ENCODE measurements at places on chromosomes 11 and 22. TPM values are rescaled to one million over a fixed set of nuclear protein-coding genes. Genes with fewer than 3 reads are reported as not detected.

DNA sequence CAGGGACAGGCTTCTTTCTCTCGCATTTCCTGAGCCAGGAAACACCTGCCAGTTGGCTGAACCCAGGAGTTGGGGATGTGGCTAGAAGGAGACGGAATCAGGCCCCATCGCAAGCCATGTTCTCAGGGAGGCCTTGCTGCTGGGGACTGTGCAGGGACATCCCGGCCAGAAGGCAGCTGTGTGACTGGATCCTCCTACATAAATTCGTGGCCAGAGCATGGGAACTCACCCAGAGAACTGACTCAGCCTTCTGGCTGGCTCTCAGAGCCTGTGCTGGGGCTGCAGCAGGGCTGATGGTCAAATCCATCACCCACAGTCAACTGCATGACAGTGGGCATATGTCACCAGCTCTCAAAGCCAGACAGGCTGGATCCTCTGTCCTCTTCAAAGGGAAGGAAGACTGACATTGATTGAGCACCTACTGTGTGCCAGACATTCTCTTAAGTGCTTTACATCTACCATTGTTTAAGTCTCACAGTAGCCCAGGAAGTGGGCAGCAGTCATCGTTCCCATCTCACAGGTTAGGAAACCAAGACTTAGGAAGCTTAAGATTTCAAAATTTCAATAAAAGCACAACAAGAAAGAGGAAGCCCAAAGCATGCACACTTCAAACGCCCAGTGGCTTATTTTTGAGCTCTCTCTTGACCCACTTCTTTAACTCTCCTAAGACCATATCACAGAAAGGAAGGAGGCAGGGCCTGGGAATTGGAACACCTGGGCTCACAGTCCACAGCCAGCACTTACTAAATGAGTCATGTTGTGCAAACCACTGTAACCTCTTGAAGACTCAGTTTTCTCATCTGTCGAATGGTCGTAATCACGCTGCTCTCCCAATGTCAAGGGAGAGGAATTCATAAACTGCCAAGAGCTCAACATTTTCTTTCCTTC is 30.9 kb upstream of the CACNG2 start:
- no peak for DNase-seq

DNA sequence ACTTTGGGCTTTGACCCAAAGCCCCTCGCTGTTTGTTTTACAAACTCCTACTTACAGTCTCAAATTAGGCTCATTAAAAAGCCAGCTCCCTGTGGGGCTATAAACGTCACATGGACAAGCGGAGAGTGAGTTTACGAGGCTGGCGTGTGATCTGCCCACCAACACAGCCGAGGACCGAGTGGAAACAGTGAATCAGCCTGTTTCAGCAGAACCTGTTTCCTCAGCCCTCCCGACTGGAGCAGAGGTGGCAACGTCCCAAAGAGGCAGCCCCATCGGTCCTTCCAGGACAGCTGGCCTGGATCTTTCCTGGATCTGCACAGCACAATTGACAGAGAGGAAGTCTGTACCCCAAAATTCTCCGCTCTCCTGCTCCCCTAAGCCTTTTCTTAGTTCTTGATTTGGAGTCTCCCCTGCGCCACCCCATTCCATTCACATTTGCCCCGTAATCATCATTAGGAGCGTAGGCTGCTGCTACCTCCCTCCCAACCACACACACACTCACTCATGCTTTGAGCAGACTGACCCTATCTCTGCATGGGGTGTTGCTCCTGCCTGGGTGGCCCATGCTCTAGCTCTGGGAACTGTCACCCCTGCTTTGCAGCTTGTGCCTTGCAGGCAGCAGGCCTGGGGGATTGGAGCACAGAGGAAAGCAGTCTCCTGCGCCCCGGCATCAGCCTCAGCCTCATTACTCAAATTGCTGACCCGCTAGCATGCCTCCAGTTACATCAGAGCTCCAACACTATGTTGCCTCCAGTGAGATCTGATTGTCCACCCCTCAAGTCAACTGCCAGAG is 117.8 kb downstream of the NAT10 start:
- DNase-seq = no peak

DNA sequence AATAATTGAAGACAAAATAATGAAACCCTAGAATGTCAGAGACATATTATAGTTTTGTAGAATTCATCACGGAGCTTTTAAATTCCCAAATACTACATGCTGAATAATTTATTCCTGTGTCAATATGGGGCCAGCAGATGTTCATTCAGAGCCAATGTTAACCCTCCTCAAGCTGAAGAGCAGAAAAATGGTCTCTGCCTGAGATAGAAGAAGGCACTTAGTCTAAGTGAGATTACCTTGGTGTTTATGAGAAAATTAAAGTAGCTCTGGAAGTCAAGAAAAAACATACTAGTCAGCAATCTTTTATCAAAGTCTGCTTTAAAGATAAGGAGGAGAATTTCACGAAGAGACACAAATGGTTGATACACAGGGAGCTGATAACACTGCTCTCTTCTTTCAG is 328.2 kb downstream of the TTC28 start:
- no peak for DNase-seq

FXYD2 gene
- total RNA-seq = 2.4 TPM

APOA5 gene
- total RNA-seq = not detected

NPAT gene
- total RNA-seq = 24.8 TPM

OLFML1 gene
- total RNA-seq = not detected
